Midbrain (tissue), 1 donor: ENCODE measurements at places on chromosomes 4 and X.

GRCh38 chrX:100829730-100830129 is 9.5 kb downstream of the CSTF2 start:
- DNase-seq: no peak

DNA sequence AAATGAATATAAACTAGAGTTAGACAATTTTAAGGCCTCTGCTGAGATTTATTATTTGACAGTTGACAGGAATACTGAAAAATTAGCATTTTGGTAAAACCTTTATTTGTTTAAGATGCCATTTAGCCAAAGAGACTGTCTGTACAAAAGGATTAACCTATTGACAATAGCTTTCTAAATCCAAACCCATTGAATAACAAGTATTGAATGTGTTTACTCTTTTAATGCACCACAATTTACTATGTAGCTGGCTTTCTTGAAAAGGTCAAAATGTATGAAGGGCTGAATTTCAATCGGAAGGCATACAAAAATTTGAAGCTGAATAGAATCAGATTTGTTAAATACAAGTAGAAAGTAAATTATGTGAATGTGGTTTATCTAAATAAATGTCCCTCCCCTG is 374.5 kb downstream of the TEX13C start:
- DNase-seq: no peak

- DNase-seq: no peak
Measured at GRCh38 chr4:72951147-72951546, 118.4 kb downstream of the COX18 start.

DNA sequence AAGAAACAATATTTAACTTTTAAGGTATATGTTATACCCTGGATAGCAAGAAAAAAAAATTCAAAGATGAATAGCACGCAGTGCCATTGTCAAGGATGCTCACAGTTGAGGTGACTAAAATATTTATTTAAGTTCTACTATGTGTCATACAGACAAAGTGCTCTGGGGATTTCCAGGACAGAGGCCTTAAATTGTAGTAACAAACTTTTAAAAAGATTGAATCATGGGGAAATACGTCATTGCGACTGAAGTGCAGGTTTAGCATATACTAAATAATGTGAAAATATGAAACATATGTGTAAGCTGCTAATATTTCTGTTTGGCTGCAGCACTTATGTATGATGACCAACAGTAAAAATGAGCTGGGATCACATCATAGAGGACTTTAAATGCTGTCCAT is 748.0 kb upstream of the PCDH7 start:
- no peak for DNase-seq

DNA sequence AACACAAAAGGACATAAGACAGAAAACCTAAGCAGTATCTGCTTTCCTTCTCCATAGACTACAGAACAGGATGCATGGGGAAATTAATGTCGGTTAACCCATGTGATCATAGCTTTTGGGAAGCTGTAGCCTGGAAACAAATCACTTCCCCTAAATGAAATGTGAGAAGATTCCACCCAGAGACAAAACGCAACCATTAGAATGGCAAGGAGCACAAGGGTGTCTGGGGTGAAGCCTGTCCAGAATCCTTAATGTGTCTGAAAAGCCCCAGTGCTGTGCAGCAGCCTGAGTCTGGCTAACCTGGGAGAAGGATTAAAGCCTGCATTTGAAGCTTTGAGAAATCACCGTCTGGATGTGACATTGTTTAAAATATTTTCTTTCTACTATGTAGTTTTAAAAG is 213.3 kb downstream of the ANKRD50 start:
- no peak for DNase-seq

- DNase-seq: no peak
Measured at GRCh38 chr4:166293556-166293955, 420.5 kb downstream of the TLL1 start.

- DNase-seq: no peak
Measured at GRCh38 chr4:189767941-189768340, 172.7 kb upstream of the FRG1 start.

DNA sequence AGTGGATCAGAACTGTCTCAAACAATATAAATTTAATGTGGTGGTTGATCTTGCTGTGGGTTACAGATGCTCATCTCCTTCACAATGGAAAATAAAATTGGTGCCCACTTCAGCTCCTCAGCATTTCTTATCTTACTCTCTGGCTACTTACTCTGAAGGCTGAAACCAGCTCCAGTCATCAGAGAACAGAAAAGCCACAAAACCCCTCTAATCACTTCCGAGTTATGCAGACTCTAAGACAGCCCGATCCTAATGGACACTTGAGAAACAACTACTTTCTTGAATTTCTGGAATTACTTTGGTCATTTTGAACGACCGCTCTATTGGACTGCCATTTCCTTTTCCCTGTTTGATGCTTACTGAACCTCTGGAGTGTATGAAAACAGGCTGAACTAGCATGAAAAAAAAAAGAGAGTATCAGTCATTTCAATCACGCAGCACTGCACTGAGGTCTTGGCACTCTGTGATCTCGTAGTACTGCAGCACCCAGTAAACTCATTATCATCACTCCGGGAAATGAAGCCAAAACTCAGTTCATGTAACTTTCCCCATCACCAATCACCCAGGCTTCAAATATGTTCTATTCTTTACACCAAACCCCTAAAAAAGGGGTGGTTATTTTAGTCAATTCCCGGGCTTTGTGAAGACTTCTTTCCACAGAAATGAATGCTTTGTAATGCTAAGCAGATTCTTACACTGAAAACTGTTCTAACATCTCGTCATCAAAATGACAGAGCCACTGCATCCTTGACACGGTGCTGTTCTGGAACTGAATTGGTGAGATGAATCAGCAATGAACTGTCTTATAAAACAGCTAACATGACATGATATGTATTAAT is 54.5 kb downstream of the TSPAN5 start:
- DNase-seq: peak; percentile 54

GRCh38 chr4:73721435-73721834 is 18.9 kb upstream of the CXCL8 start:
- DNase-seq: no peak

DNA sequence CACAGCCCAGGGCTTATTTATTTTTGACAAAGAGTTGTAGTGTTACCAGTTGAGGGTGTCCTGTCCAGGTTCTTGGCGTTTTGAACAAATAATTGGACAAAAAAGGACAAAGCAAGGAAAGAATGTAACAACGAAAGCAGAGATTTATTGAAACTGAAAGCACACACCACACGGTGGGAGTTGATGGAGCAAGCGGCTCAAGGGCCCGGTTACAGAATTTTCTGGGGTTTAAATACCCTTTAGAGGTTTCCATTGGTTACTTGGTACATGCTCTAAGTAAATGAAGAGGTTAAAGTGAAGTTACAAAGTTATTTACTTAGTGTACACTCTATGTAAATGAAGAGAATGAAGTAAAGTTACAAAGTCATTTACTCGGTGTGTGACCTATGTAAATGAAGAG is 27.8 kb upstream of the OPHN1 start:
- no peak for DNase-seq

- no peak for DNase-seq
Measured at GRCh38 chrX:89053223-89053622, 306.2 kb downstream of the CPXCR1 start.

DNA sequence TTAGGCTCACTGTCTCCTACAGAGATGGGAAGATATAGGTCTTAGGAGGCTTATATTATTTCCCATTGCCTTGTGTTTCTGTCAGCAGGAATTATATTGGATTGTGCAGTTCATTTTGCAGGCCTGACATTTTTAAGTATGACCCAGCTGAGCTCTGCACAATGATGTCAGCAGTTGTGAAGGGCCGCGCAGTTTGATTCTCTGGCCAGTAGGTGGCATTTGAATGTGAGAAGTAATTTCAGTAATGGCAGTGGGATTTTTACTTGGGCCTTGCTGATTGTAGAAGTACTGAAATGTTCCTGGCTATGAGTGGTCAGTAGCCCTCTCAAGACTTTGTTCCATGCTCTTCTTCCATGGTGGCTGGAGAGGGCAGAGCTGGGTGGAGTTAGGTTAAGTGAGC is 247.2 kb upstream of the MTMR8 start:
- DNase-seq: no peak

- DNase-seq: no peak
Measured at GRCh38 chr4:151173871-151174270, 74.4 kb downstream of the RPS3A start.

- no peak for DNase-seq
Measured at GRCh38 chr4:94131212-94131611, 76.5 kb upstream of the SMARCAD1 start.

DNA sequence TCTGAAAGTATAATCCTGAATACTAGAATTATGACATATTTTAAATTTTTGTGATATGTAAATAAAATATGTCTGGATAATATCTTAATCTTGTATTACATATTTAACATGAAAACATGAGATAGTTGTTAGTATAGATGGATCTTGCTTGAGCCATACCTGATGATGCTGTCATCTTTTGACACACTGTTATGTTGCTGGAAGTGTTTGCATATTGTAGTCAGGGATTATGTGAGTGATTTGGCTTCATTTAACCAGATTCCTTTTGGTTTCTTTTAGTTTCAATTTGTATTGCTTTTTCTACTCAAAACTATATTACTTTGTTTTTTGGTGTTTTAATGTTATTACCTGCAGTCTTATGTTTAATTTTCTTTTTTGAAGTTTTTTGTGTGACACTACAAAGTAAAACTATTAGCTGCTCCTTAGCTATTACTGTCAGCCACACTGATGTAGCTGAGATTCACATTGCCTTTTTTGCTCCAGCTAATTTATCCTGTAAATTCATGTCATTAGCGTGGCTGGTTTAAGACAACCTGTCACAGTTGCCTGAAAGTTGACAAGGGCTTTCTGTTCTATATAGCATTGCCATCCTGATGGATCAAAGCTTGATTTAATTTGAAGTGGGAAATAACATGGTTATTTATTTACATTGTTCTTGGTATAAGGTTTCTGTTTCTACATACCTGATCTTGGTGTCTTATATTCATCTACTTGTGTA is 33.7 kb downstream of the METAP1 start:
- DNase-seq: no peak

- DNase-seq: no peak
Measured at GRCh38 chr4:56699537-56700105, 18.5 kb upstream of the HOPX start.

GRCh38 chrX:39896951-39897740 is 200.6 kb downstream of the BCOR start:
- DNase-seq: no peak

DNA sequence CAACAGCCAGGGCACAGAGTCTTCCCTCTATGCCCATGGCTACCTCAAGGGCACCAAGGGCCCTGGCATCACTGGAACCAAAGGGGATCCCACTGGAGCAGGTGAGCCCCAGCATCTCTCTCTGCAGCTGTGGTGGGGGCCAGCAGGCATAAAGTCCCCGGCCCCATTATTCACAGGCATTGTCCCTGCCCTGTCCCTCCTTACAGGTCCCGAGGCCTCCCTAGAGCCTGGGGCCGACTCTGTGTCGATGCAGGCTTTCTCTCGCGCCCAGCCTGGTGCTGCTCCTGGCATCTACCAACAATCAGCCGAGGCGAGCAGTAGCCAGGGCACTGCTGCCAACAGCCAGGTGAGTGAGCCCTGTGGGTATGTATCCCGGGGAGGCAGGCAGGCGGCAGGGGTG is 12.3 kb upstream of the UBA1 start:
- no peak for DNase-seq
